Stimulated activated CD8-positive, alpha-beta memory T cell treated with anti-CD3 and anti-CD28 coated beads, Interleukin-4, amount 100 ng/mL, for 24 hours (primary cell): ENCODE measurements at places on chromosomes 7 and 10.

DNA sequence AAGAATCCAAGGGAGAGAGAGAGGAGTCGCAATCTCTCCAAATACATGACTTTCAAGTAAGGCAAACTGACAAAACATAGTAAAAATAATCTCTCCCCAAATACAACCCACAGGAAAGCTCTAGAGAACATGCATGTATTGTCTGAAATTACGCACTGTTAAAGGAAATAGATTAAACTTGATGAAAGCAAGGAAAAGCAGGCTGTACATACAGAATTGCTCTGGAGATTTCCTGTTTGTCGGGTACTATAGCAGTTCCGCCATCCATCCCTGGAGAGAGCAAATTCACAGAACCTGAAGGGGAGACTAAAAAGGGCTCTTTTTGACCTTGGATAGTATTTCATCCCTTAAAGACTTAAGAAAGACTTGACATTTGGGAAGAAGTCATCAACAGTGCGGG lies 170.2 kb upstream of the BET1 start:
- no peak for DNase-seq

DNA sequence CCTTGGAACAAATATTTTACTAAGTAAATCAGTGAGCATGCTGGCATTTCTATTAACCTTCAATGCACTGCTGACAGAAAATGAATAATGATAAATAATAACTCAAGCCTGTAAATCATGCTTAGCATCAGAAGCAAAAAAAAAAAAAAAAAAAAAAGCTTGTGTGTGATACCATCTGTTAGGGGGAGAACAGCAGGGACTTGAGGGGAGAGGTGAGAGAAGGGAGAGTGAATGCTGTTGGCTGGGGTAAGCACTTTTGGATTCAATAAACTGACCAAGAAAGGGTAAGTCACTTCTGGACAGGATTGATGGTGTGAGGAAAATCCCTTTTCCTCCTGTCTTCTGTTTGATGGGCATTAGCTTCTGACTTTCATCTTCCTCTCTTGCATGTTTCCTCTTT lies 996.4 kb downstream of the KCNMA1 start:
- no peak for DNase-seq

DNA sequence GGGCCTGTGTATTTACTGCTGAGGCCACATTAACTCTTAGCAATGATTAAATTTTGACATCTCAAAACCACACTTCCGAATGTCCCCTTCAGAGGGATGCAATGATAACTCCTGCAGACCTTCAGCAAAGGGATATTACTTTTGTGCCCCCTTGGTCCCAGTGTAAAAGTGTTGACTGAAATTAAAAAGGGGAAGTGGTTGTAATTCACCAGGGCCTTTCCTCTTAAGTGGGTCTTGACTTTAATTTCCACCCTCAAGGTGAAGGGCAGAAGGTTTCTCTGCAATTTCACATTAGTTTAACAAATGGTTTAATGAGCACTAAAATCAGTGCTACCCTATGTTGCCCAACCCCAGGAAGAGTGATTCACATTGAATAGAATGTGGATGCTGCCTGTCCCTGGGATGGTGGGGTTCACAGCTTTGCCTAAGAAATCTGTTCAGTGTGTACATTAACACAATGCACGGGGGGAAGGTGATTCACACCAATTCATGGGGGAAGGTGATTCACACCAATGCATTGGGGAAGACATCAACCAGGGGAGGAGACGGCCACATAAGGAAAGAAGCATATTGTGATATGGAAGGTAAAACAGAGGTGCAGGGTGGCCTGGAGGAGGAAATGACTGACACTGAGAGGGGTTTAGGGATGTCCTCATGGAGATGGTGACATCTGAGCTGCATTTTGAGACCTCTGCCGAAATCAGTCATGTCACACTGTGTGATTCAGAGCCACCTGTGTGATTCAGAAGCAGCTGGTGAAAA lies 19.4 kb upstream of the TNS3 start:
- no peak for DNase-seq

DNA sequence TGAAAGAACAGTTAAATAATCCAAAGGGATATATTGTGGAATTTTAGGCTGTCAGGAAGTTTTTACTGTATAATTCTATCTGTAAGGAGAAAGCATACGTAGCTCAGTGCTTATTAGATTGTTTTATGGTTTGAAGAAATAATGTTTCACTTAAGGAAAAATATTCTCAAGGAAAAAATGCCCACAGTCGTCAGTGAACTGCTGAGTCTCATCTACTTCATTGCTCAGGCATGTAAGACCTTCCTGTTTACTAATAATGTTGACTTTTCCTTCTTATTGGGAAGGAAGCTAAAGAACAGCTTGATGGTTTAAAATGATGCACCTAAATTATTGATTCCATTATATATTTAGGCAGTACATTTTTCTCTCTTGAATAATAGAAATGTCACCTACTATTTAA lies 304.2 kb downstream of the SDK1 start:
- DNase-seq: no peak

- no peak for DNase-seq
Measured at GRCh38 chr7:137418841-137419240, 75.3 kb upstream of the PTN start.

GRCh38 chr10:9229702-9230244 lies 1175.3 kb downstream of the GATA3 start:
- DNase-seq: no peak

GRCh38 chr10:28838908-28839307 lies 161.6 kb downstream of the BAMBI start:
- no peak for DNase-seq

DNA sequence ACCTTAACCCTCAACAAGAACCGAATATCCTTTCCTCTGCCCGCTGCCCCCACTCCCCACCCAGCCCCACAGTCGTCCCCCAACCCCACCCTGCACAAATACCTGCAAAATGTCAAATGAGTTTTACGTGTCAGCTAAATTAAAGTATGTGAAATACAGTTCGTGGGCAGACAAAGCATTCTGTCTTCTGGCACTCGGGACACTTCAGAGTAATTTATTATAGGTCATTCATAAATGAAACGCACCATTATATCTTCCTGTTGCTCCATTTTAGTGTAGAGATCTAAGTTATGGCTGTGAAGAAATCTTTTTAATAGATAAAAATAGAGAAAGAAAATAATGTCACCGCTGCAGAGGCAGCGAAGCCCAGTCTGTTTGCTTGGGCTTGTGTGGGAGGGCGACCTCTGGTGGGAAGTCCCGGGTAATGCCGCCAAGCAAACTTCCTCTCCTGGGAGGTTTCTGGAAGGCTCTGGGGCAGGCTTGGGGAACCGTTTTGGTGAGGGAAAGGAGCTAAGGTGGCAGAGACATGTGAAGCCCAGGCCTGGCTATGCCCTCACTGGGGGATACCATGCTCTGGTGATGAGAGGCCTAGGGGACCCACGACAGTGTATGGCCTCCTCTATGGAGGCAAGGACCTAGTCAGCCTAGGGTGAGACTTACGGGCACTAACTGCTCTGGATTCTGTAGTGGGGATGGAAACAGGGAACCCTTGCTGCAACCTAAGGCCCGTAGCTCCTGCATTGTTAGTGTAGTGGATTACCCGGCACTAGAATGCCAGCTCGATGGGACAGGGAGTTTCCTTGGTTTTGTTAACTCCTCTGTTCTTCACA lies 604.9 kb downstream of the LRMDA start:
- DNase-seq: peak; percentile 9

GRCh38 chr7:73557397-73558257 lies at the start of gene BCL7B:
TSS of gene BCL7B (minus strand) at chr7:73557690. CDS start at chr7:73557578, 112 bp downstream.
- DNase-seq: peak; percentile 70

DNA sequence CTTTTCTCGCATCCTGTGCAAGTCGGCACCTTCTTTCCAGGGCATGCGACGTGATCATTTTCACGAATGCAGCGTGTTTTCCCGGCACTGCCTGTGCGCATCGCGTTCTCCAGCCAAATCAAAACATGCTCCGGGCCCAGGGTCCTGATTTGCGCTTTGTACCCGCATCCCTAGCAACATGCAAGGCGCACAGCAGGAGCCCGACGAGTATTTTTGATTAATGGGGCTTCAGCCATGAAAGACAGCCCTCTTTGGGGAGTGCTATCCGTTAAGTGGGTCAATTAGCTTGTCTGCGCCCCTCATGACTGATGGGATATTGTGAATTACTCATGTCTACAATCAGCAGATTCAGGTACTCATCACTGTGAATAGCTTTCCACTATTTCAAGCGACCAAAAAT lies 243.3 kb upstream of the RNF32 start:
- no peak for DNase-seq

DNA sequence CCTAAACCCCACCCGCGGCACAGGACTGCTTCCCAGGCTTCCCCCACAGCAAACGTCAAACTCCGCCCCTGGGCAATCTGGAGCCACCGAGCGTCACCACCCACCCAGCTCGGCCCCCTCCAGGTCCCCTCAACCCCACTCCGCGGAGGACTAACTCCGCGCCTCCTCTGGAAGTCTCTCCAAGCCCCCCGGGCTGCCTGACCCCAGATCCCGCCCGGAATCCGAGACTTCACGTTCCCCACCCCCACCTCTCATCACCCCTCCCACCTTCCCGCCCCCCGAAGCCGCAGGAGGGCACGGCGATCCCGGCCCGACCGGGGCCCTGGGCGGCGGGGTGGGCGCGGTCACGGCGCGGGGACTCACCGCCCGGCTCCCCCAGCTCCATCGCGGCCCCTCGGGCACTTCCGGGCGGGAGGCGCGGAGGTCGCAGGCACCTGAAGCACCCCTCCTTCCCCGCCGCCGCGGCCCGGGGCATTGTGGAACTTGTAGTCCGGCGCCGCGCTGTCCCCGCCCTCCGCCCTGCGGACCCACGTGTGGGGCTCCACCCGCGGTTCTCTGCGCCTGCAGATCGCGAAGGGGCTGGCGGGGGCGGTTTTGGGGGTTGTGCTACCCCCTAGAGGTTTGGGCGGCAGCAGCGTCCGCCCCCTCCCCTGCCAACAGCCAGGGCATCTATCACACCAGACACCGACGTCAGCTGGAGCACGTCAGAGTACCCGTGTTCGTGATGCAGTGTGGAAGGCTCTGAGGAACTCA lies at the start of gene TMUB1:
TSS of gene TMUB1 (minus strand) at position 423 of the 753 bp plus-strand sequence. CDS start 930 bp downstream, outside the sequence.
- peak; percentile 80 for DNase-seq

- no peak for DNase-seq
Measured at GRCh38 chr10:87546971-87547413, 42.3 kb downstream of the MINPP1 start.

DNA sequence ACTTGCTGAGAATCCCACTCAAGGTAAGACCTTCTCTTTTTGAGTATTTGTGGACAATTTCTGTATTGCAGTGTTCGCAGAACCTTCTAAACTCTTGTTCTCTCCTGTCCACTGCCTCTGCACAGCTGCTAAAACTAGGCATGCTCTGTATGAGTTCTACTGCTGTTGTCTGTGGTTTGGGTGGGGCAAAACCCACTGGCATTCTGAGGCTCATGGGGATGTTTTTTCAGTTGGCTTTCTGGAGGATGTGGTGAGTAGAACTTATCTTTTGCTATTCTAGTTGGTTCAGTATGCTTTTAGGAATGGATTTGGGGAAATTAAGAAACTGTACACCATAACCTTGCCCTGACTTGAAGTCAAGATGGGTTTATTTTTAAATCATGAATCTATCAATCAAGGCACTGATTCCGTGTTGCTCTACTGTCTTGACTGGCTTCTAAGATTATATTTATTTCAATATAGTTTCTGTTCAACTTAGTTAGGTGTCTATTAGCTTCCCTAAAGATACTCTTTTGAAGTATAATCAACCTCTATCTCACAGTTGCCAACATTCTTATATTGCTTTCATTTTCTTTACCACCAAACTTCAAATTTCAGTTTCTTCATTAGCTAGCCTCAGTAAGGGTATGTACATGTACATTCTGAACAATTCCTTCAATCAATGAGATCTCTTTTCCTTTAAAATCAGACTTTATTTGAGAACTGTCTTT lies 25.0 kb upstream of the C1GALT1 start:
- DNase-seq: peak; percentile 17

DNA sequence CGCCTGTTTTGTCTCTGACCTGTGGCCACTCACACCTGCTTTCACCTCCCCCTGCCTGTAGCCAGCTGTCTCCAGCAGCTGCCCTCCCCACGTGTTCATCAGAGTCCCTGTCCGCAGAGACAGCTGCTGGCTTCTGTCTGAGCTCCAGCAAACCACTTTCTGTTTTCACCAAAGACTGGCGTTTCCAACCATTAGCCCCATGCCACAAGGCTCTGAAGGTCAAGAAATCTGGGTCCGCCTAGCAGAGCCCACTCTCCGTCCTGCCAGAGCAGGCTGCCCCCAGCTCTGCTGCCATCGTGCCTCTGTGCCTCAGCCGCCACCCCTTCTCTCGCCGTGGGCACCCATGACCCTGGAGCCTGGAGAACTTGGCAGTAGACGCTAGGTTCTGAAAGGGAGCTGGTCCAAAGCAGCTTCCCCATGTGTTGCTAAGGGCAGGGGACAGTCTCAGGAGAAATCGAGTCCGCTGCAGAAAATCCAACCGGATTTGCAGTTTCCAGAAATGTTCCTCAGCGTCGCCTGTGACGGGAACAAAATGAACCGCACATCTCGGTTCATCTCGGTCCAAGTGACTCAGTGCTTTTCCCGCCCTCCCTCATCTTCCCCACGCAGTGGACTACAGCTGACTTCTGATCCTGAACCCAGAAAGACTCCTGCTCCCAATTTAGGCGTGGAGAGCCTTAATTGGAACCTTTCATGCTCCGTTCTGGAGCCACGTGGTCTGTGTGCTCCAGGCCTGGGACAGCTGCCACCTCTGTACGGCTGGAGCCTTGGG lies 28.0 kb downstream of the TMEM120A start:
- no peak for DNase-seq

DNA sequence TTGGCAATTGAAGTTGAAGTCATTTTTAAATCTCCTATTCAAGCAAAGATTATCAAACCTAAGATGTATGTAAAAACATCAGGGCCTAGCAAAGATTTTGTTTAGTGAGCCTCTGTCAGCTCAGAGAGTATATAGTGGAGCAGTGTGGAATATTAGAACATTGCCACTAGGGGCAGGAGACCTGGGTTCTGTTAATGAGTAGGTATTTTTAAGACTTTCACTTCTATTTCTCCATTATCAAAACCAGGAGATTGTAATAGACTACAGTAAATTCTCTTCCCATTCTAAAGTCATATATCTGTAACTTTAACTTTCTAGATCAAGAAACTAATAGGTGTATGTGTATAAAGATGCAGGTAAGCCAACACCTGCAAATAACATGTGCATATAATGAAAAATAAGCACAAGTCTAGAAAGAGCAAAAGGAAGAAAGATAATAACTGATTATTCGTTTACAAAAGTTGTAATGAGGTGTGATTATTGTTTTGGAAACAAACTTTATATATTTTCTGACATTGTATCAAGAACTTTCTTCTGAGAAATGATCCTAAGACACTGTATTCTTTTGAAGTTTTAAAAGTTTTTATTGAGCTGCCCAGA lies 64.4 kb downstream of the KCND2 start:
- DNase-seq: no peak

DNA sequence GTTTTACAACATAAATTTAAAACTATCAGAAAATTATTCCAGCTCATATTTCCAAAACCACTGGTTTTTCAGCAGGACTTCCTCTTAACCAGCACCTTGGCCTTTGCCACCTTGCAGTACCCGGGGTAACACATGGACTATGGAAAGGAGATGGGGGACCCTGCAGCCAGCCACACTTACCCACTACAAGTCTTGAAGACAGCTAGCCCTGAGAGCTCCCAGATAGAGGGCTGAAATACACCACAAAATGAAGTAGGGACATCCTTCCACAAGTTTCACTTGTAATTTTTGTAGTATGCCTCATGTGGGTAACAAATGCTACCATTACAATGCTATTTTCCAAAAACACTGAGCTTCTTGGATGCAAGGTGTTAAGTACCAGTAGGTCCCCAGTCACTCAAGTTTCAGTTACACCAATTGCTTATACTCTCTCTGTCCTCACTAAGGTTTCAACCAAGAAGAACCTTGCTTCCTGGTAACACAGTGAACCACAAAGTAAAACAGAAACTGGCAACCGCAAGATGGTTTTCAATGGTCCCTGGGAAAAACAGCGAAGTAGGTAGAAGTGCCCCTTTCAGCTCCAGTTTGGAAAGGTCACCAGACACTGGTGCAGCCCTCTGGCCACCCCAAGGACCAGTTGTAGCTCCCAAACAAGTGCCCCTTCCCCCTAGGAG lies 110.9 kb downstream of the SGMS1 start:
- DNase-seq: no peak
